Karpas-422 (cell line): ENCODE measurements at places on chromosomes 13 and 19. TPM values are rescaled to one million over a fixed set of nuclear protein-coding genes. Genes with fewer than 3 reads are reported as not detected.

The CYP2A7 gene
- total RNA-seq: not detected in 2 replicates

The ZFP28 gene
- not detected in 2 replicates for total RNA-seq

DNA sequence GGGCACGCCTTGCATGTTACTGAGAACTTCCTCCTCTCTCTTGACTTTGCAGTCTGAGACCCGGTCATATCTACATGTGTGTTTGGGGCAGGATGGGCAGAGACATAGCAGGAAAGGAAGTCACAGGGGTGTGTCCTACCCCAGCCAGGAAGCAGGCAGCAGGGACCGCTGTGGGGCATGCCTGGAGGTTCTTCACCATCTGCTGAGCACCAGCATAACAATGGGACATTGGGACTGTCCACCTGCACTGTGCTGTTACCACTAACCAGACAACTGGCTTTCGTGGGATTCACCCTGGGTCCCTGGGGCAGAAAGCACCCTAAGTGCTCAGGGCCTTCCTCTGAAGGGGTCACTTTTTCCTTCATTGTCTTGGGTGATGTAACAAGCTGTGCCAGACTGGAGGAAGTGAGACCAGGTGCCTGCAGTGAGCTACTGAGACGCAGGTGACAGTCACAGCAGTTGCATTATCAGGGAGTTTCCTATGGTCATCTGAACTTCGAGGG, 2.6 kb upstream of the HAUS5 start:
- no peak for DNase-seq

The SLC25A41 gene
- total RNA-seq: 1.4 TPM in 1 of 2 replicates, not detected in the other

DNA sequence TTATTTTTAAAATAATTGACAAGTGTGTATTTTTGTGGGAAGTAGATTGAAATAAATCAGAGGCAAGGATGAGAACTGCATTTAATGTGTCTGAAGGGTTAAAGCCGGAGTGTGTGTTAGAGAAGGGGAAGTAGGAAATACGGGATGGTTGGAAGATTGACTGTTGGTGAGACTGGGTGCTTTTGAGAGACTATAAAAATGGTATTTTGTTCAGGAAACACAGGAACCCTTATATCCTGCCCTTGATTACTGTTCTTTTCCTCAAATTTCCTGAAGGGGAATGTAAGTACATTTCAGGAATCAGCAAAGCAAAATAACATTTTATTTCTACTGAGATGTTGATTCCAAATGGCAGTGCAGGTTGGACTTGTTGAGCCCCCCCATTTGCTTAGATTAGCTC, 15.1 kb downstream of the IFT88 start:
- DNase-seq: no peak

GRCh38 chr13:20219577-20219976, 12.5 kb downstream of the GJB6 start:
- no peak for DNase-seq

DNA sequence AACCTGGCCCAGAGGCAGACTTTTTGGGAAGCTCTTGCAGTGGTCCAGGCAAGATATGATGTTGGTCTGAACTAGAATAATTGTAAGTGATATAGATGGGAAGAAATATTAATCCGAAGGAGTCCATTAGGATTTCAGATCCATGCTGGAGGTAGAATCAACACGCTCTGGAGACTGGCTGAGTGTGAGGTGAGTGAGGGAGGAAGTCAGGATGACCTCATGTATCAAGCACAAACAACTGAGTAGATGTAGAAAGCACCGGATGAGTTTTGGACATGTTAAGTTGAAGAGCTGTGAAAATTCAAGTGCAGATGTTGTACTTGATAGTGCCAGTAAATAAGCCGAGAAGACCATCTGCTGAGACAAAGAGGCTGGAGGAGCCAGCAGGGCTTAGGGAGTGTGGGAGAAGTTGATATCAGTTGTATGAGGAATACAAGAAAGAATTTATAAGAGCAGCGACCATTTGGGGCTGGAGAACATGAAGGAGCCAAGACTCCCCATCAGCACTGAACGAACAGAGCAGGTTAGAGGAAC, 5.3 kb upstream of the CNMD start:
- DNase-seq: no peak

- DNase-seq: no peak
Measured at GRCh38 chr13:30133554-30133912, 173.8 kb downstream of the KATNAL1 start.

The SIGLEC9 gene
- total RNA-seq: 0.14 TPM in 1 of 2 replicates, not detected in the other

The LHB gene
- total RNA-seq: not detected in 2 replicates

DNA sequence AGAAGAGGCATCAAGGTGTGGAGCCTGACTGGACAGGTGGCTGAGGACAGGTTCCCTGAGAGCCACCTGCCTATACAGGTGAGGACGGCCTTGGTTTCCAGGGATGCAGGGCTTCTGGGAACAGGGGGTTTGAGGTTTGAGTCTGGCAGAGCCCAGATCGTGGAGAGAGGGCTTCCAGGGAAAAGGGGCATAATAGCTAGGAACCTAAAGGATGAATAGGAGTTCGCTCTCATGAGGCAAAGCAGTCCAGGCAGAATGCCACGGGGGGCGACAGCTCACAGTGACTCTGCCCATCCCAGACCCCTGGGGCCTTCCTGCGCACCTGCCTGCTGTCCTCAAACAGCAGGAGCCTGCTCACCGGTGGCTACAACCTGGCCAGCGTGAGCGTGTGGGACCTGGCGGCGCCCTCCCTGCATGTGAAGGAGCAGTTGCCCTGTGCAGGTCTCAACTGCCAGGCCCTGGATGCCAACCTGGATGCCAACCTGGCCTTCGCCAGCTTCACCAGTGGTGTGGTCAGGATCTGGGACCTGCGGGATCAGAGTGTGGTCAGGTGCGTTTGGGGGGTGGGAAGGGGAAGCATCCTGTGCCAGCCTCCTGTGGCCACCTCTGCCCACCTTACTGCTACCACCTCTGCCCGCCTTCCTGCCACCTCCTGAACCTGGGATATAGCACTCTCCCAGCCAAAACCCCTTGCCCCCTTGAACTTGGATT, 12.0 kb downstream of the TLE6 start:
- DNase-seq: no peak

GRCh38 chr19:49551531-49551930, 23.7 kb downstream of the RCN3 start:
- no peak for DNase-seq

DNA sequence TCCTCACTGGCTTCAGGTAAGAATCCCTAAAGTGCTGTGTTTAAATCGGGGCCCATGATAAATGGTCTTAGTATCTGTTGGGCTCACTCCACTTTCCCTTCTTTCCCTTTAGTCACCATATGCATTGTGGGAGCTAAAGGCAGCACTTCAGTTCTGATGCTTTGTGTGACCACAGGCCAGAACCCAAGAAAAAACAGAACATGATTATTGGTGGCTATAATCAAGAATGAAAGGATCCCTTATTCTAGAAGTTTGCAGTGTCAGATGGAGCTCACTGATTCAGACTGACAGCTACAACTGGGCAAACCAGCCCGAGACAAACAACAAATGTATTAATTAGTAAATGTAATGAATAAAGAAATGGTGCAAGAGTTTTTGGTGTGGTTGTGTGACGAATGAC, 57.3 kb upstream of the POMP start:
- no peak for DNase-seq

The SAFB gene
- 53.0 and 92.9 TPM in 2 replicates for total RNA-seq

GRCh38 chr19:10987571-10988297, 26.9 kb downstream of the SMARCA4 start:
- no peak for DNase-seq

The IQCN gene
- 0.37 and 0.87 TPM in 2 replicates for total RNA-seq

The SMIM44 gene
- not detected in 2 replicates for total RNA-seq

- DNase-seq: no peak
Measured at GRCh38 chr19:35029737-35030256, 473 bp upstream of the SCN1B start.

The TEX26 gene
- total RNA-seq: not detected in 2 replicates

DNA sequence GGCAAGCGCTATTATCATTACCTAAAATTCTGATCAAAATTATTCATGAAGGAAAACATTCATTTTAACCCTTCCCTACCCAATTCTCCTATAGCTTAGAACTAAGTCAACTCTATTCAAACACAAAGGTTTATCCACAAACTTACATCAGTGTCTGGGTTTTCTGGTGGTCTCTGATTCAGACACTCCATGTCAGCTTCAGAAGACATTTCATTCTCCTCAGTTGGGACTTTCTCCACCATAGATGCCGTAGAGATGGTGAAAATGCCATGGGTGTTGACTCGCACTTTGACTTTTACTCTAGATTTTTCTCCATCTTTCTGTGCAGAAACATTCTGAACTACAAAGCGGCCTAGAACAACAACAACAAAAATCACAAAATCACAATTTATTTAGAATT, 16.3 kb downstream of the HSPH1 start:
- no peak for DNase-seq

The MEF2B gene
- 395 and 679 TPM in 2 replicates for total RNA-seq

DNA sequence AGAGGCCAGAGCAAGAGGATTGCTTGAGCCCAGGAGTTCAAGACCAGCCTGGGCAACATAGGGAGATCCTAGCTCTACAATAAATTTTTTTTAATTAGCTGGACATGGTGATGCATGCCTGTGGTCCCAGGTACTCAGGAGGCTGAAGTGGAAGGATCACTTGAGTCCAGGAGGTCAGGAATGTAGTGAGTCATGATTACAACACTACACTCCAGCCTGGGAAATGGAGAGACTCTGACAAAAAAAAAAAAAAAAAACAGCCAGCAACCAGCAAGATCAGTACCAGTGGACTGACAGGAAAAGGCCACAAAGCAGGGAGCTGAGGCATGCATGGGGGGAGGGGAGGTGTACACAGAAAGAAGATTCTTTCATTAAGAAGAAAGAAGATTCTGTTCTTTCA, 52.7 kb upstream of the RFXAP start:
- no peak for DNase-seq

The DKKL1 gene
- total RNA-seq: 1.2 TPM in 1 of 2 replicates, not detected in the other

- no peak for DNase-seq
Measured at GRCh38 chr13:26390203-26390602, 136.3 kb downstream of the CDK8 start.

The CDX2 gene
- total RNA-seq: not detected in 2 replicates

DNA sequence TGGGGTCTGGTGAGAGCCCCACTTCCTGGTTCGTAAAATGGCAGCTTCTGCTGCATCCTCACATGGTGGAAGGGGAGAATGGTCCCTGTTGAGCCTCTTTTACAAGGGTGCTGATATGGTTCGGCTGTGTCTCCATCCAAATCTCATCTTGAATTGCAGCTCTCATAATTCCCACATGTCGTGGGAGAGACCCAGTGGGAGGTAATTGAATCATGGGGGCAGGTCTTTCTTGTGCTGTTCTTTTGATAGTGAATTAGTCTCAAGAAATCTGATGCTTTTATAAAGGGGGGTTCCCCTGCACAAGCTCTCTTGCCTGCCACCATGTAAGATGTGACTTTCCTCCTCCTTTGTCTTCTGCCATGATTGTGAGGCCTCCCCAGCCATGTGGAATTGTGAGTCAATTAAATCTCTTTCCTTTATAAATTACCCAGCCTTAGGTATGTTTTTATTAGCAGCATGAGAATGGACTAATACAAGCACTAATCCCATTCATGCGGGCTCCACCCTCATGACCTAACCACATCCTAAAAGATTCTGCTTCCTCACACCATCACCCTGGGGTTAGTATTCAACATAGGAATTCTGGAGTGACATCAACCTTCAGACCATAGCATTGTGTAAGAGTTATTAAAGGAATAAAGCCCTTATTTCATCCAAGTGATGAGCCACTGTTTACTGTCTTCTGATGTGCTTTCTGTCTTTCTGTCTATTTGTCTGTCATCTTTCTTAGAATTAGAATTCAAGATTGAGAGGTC, 159.0 kb upstream of the IRS2 start:
- no peak for DNase-seq

- no peak for DNase-seq
Measured at GRCh38 chr19:36210497-36210896, 4.0 kb downstream of the ZNF565 start.

The CALM3 gene
- total RNA-seq: 103 and 122 TPM in 2 replicates

DNA sequence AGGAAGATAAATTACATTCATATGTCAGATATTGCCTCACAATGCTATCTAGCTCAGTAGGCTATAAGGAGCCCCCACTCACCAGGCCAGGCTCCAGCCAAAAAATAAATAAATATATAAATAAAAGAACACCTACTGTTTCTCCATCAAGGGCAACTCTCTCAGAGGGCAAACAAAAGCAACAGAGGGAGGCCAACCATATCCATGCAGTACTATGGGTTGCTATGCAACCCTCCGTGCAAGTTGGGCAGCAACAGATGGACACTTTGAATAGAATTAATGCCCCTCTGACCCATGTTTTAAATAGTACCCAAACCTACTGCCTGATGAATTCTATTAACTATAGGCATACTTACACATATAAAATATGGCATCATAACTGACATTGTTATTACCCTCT, 279.8 kb upstream of the EDNRB start:
- no peak for DNase-seq

DNA sequence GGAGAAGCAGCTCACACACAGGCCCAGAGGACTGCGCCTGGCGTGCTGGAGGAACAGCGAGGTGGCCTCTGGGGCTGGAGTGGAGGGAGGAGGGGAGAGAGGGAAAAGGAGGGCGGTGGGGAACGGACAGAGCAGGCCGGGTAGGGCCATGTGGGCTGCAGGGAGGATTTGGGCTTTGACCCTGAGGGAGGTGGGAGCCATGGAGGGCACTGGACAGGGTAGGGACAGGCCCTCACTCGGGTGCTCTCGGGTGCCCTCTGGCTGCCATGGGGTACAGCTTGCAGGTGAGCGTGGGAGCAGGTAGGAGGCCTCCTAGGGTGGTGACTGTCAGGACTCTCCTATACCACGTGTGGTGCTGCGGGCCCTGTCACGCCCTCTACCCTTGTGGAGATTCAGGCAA, 22.8 kb downstream of the PLIN4 start:
- DNase-seq: peak; percentile 58

GRCh38 chr13:30116379-30116778, 191.0 kb downstream of the KATNAL1 start:
- no peak for DNase-seq

DNA sequence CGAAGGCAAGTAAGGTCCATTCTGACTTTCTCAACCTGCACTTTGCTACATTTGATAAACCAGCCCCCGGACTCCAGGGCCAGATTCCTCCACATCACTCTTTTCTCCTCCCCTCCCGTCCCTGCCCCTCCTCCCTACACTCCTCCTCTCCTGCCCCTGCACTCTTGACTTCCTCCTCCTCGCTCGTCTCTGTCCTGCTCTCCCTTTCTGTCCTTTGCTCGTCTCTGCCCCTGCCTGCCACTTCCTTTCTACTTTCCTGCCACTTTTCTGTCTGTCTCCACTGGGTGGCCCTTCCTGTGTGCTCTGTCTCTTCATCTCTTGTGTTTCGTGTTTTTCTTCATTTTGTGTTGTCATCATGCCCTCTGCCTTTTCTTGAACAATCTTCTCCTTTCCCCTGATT, 7.0 kb downstream of the U2AF2 start:
- DNase-seq: no peak

DNA sequence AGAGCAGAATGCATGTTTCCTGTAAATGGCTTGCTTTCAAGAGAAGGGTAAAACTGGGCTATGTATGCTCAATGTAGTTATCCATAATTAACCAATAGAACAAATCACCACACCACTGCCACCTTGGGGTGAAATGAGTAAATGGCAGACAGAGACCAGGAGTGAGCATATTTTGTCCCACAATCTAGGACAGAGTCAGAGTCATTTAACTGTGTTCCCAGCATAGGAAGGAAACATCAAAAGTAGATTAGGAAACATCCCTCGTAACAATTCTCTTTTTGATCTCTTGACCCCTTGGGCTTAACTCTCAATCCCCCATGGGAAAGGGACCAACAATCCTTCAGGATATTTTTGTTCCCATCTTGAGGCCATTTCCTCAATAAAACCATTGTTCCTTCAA, 224.8 kb downstream of the NHLRC3 start:
- DNase-seq: peak; percentile 75

- no peak for DNase-seq
Measured at GRCh38 chr19:45322311-45322710, 364 bp downstream of the CKM start.

- DNase-seq: peak; percentile 85
Measured at GRCh38 chr13:59318320-59318930, 845.3 kb downstream of the DIAPH3 start.

GRCh38 chr19:35740108-35740422, 2.2 kb downstream of the IGFLR1 start:
- DNase-seq: no peak
